LHCN-M2 (cell line): ENCODE measurements at places on chromosomes 16 and 17. TPM values are rescaled to one million over a fixed set of nuclear protein-coding genes. Genes with fewer than 3 reads are reported as not detected.

- peak; percentile 26 for DNase-seq
These were observed 52.1 kb downstream of the USP10 start for GRCh38 chr16:84751947-84752346.

DNA sequence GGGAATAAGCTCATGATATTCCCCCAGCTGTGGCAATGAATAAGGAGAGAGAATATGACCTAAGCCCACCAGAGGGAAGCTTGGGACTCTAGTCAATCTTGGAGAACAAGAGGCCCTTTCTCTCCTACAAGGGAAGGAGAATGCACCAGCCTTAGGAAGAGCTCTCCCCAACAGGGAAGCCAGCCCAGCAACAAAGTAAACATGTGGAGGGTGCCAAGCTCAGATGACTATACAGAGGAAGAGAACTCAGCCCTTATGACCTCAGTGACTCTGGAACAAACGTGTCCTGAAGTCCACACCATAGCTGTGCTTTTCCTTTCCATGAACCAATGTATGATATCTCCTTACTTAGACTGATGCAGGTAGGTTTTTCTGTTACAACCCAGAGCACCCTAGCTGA is 219.7 kb downstream of the GSG1L start:
- no peak for DNase-seq

GRCh38 chr17:41848788-41849187 is 11.2 kb downstream of the KLHL10 start:
- no peak for DNase-seq

DNA sequence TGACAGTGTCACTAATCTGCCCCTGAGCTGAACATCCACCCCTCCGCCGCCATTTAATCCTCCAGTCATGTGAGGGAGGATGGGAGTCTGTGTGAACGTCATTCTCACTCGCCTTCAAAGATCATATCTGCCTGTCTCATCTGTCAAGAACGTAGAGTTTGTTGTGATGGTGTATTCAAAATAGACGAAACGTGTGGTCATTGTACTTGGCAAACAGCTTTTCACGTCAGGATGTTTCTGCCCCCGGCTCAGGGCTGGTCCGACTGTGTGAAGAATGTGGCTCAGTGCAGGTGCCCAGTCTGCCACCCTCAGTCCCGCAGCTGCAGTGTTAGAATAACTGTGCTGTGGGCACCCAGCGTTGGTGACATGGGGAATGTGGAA is 148.0 kb downstream of the KCNJ12 start:
- DNase-seq = peak; percentile 70

DNA sequence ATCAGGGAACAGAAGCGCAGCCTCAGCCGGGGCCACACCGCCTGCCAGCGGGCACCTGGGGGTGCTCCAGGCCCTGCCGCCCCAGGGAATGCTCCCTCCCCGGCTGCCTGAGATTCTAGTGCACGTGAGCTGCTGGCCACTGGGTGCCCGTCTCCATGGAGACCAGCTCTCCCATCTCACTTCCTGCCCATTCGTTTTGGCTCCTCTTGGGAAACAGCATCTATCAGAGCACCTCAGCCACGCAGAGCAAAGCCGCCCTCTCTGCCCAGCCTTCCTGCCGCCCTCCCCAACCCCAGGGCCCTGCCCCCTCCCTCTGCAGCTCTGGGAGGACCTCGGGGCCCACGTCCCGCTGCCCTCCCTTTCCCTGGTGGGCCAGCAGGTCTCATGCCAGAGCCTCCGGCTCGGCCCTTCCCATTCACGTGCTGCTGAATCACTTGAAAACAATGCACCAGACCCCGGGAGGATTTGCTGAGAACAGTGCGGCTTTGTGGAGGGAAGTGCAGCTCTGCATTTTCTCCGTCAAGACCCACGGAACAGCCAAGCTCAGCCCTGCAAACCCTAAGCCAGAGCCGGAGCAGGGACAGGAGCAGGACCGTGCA is 19.4 kb downstream of the CEP295NL start:
- DNase-seq = peak; percentile 98

GRCh38 chr17:3770466-3770865 is 30.5 kb downstream of the ITGAE start:
- no peak for DNase-seq

DNA sequence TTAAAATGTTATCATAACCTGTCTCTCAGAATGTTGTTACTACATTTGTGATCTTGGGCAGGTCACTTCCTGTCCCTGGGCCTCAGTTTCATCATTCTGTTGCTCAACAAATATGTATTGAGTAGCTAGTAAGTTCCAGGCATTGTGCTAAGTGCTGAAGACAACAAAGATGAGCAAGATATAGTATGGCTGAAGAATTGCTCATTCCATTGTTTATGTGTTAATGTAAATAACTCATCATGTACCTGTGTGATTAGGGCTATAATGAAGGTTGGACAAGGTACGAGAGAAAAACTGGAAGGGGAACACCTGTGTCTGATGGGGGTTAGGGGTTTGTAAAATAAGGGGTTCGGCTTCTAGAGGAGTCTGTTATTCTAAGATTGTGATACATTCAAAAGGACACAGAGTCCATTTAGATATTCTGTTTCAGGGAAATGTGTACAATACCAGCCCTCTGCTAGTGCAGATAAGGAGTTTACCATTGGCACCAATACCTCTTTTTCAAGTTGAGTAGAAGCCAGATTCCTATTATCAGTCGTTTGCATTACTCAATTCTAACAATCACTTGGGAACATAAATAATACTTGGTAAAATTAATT is 20.0 kb downstream of the TUBG1 start:
- no peak for DNase-seq

GRCh38 chr16:85563515-85564276 is 49.4 kb upstream of the GSE1 start:
- DNase-seq = peak; percentile 66

DNA sequence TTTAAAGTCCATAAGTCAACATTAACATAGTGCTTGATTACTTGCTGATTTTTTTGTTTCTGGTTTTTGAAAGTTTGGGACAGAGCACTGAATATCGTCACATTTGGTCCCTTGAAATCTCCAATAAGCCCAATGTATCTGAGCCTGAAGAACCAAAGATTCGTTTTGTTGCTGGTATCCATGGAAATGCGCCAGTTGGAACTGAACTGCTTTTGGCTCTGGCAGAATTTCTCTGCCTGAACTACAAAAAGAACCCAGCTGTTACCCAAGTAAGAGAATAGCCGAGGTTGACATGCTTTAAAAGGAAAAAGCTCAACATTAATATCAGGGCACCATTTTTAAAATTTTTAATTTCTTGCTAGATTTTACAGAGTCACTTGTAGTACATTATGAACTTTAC is 27.7 kb upstream of the GOSR1 start:
- DNase-seq = peak; percentile 45

DNA sequence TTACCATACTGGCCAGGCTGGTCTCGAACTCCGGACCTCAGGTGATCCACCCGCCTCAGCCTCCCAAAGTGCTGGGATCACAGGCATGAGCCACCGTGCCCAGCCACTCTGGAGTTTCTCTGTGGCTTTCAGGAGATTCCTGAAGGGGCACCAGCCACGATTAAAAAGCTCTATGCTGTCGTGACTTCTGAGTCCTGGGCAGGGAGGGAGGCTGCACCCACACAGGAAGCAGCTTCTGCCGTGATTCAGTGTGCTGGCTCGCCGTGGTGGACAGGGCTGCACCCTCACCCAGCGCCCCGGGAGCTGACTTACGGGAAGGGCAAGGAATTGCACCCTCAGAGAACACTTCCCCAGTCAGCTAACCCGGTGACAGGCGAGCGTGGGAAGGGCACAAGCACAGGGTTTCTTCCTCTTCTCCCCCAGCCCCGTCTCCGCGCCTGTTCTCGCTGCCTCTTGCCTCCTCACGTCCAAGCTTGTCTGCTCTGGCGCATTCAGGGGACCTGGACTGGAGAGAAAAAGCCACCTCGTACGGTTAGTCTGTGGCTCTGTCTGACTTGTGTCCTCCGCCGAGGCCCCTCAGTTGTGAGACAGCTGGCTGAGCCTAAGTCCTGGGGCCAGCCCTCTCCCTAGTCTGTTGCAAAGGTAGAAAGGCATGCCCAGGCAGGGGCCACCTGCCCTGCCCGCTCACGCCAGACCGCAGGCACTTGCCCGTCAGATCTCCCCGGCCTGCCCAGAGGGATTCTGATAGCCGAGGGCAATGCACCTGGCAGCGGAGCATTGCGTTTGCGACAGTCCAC is 145.0 kb downstream of the SEC14L1 start:
- DNase-seq = peak; percentile 93

- peak; percentile 81 for DNase-seq
These were observed 9.7 kb upstream of the NXPH3 start for GRCh38 chr17:49565948-49566491.

- DNase-seq = no peak
These were observed 36.6 kb upstream of the ACSM2B start for GRCh38 chr16:20612551-20613480.

DNA sequence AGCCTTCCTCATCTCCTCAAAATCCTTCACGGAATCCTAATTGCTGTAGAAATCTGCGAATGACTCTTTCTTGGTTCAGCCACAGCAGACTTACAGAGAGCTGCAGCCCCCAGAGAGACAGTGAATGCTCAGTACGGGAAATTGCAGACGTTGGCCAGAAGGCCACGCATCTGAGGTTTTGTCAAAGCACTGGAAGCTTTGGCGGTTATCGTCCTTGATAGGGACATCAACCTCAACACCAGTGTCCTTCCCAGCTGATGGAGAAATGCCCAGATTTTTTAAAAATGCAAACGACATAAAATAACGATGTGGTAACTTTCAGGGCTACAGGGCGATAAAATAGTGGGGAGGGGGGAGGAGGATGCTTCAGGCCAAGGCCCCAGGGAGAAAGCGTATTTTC is 166.6 kb upstream of the CIBAR2 start:
- DNase-seq = no peak

GRCh38 chr16:80366023-80366422 is 174.8 kb upstream of the DYNLRB2 start:
- DNase-seq = peak; percentile 19

- DNase-seq = no peak
These were observed 38.9 kb downstream of the UBN1 start for GRCh38 chr16:4886151-4886550.

GRCh38 chr17:21066394-21066793 is 23.6 kb upstream of the USP22 start:
- peak; percentile 58 for DNase-seq

DNA sequence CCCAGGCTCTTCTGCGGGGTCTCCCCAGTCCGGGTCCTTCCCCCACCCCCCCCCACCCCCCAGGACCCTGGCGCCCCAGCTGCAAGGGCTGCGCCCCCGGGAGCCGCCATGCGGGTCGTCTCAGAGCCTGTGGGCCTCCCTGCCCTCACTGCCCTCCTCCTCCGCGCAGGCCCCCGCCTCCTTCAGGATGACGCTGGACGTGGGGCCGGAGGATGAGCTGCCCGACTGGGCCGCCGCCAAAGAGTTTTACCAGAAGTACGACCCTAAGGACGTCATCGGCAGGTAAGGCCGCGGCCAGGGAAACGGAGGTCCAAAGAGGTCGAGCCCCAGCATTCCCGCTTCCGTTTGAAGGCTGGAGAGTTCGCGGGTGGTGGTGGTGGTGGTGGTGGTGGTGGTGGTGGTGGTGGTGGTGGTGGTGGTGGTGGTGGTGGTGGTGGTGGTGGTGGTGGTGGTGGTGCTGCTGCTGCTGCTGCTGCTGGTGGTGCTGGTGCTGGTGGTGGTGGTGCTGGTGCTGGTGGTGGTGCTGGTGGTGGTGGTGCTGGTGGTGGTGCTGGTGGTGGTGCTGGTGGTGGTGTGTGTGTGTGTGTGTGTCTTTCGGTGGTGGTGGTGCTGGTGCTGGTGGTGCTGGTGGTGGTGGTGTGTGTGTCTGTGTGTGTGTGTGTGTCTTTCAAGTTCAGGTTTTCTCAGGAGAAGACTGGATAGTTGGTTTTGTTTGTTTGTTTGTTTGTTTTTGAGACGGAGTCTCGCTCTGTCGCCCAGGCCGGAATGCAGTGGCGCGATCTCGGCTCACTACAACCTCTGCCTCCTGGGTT is 615 bp downstream of the PHKG2 start:
- DNase-seq = peak; percentile 34

DNA sequence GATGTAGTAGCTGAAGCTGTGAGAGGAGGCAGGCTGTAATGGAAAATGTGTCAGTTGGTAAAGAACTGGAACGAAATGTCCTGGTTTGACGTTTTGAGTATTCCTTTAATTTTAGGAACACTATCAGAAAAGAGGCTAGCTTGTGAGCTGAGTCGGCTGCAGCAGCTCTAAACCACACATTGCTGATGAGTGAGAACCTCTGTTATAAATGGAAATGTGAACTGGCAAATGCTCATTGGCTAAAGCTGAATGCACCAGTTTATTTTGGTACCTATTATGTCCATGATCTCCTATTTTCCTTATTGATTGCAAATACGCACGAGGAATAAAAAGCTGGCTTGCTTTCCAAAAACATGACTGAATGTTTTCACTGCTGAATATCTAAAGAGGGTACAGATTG is 11.0 kb upstream of the WIPI1 start:
- peak; percentile 35 for DNase-seq

GRCh38 chr17:2406903-2407790 is 6.3 kb upstream of the MNT start:
- peak; percentile 95 for DNase-seq

DNA sequence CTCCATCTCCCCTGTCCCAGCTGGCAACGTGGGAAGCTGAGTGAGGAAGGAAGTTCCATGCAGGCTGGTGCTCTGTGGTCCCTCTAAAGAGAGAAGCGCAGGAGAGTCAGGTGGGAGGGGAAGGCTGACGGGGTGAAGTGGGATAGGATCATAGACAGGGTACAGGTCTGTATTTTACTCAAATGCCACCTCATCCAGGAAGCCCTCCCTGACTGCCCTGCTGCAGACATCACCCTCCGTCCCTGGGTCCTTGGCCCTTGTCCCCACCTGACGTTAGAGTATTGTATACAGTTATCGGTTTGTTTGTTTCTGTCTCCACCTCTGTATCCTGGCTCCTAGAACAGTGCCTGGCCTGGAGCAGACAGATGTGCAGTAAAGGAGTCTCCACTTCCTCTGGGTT is 11.7 kb downstream of the CANT1 start:
- no peak for DNase-seq

DNA sequence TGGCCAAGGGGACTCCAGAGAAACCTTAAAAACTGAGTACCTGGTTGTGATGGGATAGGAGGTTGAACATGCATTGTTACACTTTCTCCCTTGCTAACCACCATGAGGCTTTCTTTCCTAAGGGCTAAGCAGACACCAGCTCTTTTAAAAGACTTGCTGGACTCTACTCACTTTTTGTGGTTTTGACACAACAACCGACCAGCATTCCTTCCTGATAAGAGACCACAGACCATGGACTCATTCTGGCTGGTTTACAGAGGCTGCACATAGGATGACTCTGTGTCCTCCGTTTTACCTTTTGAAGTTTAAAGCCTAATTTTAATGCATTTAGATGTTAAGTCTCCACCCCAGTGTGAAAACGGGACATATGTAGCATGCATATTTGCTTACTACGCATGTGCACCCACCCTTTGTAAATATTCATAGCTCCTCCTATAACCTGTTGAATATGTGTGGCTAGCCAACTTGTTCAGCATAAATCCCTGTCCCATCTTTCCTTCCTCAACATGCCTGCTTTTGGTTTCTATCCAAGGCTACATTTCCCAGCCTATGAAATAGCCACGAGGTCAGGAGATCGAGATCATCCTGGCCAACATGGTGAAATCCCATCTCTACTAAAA is 475.9 kb downstream of the GRIN2A start:
- DNase-seq = no peak

- DNase-seq = no peak
These were observed 3.9 kb upstream of the PHAF1 start for GRCh38 chr16:67105881-67106280.

GRCh38 chr17:72600934-72601333 is 480.1 kb downstream of the SOX9 start:
- peak; percentile 67 for DNase-seq

SDK2 gene
- total RNA-seq = under 0.01 TPM in 1 of 2 replicates, not detected in the other

AMDHD2 gene
- 54.6 and 55.9 TPM in 2 replicates for total RNA-seq

IKZF3 gene
- not detected in 2 replicates for total RNA-seq

TNRC6A gene
- 20.1 and 24.7 TPM in 2 replicates for total RNA-seq

CLEC10A gene
- total RNA-seq = not detected in 2 replicates

IGFALS gene
- total RNA-seq = not detected in 2 replicates

GGT6 gene
- not detected in 2 replicates for total RNA-seq
